ENCODE measurements at places on chromosomes 7 and 10. TPM values are rescaled to one million over a fixed set of nuclear protein-coding genes. Genes with fewer than 3 reads are reported as not detected.
A peak's percentile ranks its signal among the peaks of the same experiment; 100 is the strongest.

VSTM4 gene
- total RNA-seq, result 25.2 TPM

MAGI2 gene
- 4.0 TPM for total RNA-seq

GPR37 gene
- not detected for total RNA-seq

- DNase-seq, result no peak
Observed at GRCh38 chr7:105885387-105886111, 9.2 kb upstream of the ATXN7L1 start.

ATRNL1 gene
- total RNA-seq, result 8.2 TPM

SAP25 gene
- total RNA-seq, result not detected

GRCh38 chr7:153188630-153189029 lies 429.1 kb downstream of the ACTR3B start:
- DNase-seq, result no peak

DKK1 gene
- total RNA-seq, result 0.47 TPM

INA gene
- not detected for total RNA-seq

- no peak for DNase-seq
Observed at GRCh38 chr7:84484502-84485079, 290.0 kb upstream of the SEMA3A start.

GRCh38 chr7:37194943-37195342 lies 253.7 kb downstream of the ELMO1 start:
- no peak for DNase-seq

- DNase-seq, result no peak
Observed at GRCh38 chr10:4066581-4067390, 281.8 kb upstream of the KLF6 start.

DNA sequence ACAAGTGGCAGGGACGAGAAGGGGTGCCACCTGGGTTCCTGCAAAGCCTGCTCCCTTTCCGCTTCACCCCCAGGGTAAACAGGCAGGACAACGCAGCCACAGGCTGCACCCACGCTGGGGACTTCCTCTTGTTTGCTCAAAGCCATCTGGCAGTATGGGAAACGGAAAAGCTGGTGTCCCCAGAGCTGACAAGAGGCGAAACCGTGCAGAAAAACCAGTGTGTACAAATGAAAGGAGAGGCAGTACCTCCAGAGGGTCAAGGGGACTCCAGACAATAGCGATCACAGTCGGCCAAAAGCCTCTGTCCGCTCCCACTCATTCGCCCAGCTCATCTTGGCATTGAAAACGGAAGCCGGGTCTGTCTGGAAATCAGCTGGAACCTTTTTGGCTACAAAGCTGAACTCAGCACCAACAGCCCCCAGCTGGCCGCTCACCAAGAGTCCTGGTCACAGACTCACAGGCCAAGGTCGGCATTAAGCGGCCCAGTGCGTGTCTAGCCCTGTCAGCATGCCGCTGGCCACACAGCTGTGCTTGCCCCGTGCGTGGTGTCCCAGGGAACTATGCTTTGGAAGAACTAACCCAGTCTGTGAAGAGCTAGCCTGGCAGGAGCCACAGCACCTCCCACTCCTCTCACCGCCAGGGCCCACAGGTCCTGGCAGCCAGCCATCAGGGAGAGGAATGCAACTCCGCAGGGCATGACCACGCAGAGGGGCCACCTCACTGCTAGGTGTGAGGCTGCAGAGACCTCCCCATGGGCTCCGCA lies 10.4 kb downstream of the TNS3 start:
- peak; percentile 83 for DNase-seq

DNA sequence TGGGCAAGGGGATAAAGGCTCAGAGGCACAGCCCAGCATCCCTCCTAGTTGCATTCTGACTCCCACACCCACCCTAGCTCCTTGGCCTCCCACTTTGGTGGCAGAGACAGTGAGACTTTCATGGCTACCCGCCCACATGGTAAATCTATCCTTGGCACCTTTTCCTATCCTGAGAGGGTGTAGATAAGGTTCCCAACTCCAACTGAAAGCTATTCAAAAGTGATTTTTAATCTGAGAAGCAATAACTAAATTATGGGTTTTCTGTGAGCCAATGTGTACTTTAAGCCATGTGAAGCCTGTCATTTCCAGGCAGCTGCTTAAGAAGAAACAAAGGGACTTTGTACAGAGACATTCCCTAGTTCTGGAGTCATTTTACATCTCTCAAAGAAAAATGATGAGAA lies 9.1 kb downstream of the LAMB1 start:
- no peak for DNase-seq

DNA sequence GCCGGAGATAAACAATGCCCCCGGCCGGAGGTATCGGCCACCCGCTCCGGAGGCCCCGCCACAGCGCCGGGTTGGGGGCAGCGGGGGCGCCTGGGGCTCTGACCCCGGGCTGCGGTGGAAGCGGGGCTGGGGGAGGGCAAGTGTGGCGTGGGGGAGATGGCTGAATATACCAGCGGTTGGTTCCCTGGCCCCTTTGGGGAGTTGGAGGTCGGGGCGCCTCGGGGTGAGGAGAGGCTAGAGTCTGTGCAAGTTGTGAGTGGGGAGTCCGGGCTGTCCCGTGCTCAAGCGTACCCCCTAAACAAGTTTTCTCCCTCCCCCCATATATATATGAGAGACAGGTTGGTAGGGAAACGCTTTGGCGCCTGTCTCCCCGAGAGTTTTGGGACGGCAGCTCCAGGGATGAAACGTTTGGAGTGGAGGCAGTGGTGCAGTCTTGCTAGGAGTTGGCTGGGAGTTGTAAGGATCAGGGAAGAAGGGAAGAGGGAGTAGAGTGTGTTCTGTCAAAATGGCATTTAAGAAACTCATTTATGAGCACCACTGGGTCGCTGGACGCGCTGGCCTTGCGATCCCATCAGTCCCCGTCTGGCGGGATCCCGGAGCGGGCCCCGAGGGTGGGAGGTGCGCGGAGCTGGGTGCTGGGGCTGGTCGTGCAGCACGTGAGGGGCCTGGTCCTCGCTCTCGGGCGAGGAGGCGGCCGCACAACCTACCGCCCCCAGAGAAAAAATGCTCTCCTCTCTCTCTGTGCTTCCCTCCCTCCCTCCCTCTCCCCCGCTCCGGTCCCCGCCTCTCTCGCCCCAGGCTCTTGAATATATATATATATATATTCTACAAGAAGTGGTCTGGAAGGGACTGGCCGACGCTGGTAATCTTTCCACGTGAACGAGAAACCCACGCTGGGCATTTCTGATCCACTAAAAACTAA lies 1.1 kb downstream of the TET1 start:
- peak; percentile 24 for DNase-seq

GRCh38 chr10:93471110-93471651 lies 11.0 kb downstream of the MYOF start:
- no peak for DNase-seq

- DNase-seq, result no peak
Observed at GRCh38 chr7:156752367-156753228, 112.0 kb downstream of the RNF32 start.

TIMM23 gene
- 73.6 TPM for total RNA-seq

- no peak for DNase-seq
Observed at GRCh38 chr10:62885684-62886461, 69.7 kb upstream of the EGR2 start.

DNA sequence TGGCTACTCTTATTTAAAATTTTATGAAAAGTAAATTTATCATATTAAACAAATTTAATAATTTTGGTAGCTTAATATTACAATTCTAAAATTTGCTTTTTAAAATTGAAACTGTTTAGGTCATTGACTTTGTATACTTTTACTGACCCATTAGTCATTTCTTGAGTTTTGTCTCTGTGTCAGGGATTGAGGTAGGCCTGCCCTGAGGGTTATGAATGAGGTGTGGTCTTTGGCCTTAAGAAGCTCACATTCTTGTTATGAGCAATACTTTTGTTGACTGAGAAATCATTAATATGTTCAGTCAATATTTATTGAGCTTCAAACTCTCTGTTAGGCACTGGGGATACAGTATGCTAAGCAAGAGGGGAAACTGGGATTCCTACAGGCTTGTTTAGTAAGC lies 47.0 kb upstream of the RPA3 start:
- no peak for DNase-seq

ARHGAP19 gene
- 4.9 TPM for total RNA-seq

DNA sequence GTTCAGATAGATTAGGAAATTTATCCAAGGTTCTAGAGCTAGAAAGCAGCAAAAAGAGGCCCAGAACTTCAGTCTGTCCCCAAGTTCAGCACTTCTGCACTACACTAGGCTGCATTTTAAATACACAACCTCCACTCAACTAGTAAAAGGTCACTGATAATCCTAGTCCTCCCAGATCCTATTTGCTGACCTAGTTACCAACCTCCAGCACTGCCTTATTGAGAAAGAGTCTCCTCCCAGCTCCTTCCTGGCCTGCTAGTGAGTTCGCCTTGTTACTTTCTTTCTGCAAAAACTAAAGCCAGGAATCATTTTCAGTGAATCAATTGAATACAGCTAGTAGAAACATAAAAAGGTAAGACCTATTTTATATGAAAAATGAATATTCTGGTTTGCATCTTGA lies 84.1 kb upstream of the ZNF800 start:
- no peak for DNase-seq

LIPJ gene
- total RNA-seq, result not detected

- DNase-seq, result no peak
Observed at GRCh38 chr10:84695902-84696301, 367.5 kb downstream of the CCSER2 start.

- DNase-seq, result no peak
Observed at GRCh38 chr7:34282271-34282670, 375.7 kb upstream of the NPSR1 start.

SFRP4 gene
- total RNA-seq, result 7.9 TPM

DNA sequence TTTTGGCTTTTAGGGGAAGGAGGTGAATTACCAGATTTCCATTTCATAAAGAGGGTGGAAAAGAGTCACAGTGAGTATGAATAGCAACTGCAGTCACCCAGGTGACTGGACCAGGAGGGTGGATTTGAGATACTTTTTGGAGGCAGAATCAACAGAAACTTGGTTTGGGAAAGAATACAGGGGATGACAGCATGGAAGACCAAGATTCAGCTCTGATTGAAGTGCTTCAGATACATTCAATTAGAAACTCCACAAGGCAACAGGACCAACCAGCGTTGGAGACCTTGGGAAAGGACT lies 83.0 kb downstream of the SGMS1 start:
- DNase-seq, result no peak

DNA sequence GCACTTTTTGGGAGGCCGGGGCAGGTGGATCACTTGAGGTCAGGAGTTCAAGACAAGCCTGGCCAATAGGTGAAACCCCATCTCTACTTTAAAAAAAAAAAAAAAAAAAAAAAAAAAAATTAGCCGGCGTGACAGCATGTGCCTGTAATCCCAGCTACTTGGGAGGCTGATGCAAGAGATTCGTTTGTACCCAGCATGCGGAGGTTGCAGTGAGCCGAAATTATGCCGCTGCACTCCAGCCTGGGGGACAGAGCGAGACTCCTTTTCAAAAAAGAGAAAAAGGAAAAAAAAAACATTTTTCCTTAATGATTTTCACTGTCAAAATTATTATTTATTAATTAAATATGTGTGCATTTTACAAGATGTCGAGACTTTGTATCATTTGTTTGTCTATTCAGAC lies 253.6 kb downstream of the CNTNAP2 start:
- DNase-seq, result no peak

GRCh38 chr10:75542906-75543305 lies 111.5 kb downstream of the LRMDA start:
- no peak for DNase-seq

- peak; percentile 21 for DNase-seq
Observed at GRCh38 chr7:36036590-36036989, 116.5 kb upstream of the EEPD1 start.

DNA sequence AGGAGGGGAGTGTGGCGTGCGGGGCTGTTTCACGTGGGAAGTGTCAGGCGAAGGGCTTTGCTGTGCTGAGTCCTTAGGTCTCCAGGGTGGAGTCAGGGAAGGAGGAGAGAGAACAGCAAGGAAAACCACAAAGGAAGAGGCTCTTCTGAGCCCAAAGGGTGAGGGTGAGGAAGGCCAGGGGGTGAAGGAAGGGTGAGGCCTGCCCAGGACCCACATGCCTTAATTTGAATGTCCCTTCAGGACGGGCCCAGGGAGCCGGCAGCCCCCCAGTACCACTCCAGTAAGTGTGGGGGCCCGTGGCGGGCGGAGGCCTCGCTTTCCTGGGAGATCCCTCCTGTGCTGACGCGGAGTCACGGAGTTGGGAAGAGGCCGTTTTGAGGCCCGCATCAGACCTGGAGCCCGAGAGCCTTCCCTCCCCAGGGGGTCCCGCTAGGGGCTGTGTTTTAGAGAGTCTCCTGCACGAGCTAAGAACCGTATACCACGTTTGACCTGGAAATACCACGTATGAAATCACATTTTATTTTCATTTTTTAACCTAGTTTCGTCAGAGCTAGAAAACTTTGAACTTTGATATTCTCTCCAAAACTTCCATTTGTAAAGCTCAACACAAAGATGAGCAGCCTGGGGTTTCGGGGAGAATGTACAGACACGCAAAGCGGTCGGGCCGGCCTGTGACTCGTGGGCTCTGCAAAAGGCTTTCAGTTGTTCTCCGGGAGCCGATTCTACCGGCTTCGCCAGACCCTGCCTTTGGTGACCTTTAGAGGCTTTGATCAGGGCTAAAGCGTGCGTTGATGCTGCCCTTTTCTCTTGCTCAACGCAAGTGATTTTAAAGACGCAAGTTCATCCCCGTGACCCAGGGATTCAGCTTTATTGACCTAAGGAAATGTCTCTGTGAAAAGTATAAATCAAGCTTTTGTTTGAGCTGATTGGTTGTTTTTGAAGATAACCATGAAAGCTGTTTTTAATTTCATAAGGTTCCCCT lies 23.6 kb upstream of the TTYH3 start:
- DNase-seq, result no peak

Measured in heart right ventricle (tissue), 16 donors.